ENCODE measurements at places on chromosomes 3 and 15. TPM values are rescaled to one million over a fixed set of nuclear protein-coding genes. Genes with fewer than 3 reads are reported as not detected.

DNA sequence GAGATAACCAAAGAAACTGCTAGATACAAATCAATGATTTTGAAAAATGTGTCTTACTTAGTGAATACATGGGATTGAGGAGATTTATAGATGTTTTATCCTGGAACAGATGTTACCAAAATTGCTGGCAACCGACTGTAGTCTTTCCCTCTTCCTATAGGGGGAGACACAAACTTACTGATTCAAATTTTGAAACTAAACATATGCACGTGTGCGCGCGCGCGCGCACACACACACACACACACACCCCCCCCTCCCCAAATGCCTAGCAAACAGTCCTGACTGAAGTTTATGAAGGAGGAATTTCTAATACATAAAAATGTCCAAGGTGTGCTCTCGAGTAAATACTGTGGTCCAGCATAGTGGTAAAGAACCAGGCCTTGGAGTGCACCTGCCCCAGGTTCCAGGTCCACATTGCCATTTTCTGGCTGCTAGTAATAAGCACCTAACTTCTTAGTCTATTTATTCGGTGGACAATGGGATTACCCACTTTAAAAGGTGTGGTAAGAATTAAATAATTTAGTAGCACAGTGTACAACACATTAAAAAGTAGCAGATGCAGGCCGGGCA is 18.5 kb upstream of the C3orf62 start:
- no peak for DNase-seq

Gene FBXL2
- 8.5 TPM for total RNA-seq

Gene CPN2
- not detected for total RNA-seq

DNA sequence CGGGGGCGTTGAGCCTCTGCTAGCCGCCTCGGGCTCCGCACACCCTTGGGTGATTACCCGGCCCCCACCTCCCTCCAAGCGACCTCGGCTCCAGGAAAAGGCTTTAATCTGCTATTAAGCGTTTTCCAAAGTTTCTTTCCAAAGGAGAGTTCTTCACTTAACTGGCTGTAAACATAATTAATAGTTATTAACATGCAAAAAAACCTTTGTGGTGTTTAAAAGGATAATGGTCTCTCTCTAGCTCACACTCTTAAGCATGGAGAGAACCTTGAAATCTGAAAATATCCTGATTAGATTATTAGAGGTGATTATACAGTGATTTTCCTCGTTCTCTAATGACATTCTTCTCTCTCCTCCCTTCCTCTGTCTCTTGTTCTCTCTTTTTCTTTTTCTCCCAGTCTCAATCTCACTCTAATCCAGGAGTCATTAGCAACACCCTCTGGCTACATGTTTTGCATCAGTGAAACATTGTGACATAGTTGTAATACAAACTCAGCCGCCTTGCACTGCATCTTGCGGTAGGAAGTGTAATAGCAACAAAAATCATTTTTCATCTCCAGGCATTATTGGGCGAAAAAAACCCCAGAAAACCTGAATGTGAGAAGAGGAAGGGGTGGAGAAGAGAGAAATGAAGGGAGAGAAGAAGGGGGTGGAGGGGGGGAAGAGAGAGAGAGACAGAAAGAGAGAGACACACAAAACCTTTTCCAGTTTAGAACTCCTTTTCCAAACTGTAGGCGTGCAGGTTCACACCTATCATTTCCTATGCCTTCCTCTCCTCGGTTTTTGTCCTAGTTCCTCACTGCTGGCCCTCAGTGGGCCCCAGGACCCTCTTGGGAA is 24.4 kb downstream of the NR2F2 start:
- no peak for DNase-seq

- DNase-seq, result no peak
Observed at GRCh38 chr3:164194842-164195241, 883.5 kb downstream of the SI start.

- DNase-seq, result no peak
Observed at GRCh38 chr15:38696109-38696727, 131.6 kb upstream of the RASGRP1 start.

- DNase-seq, result no peak
Observed at GRCh38 chr15:71495398-71495780, 315.0 kb upstream of the NR2E3 start.

Gene CD80
- total RNA-seq, result not detected

Measured in Caco-2 (cell line).